ENCODE measurements at places on chromosomes 12 and 14.

- H3K36me3 ChIP-seq: no peaks in the 10 kb centered on the region
- no peaks in the 10 kb centered on the region for H3K4me1 ChIP-seq
- DNase-seq: no peak
- H3K27me3 ChIP-seq: no peaks in the 10 kb centered on the region
- no peak overlapping the region for H3K27ac ChIP-seq
Measured at GRCh38 chr12:1821805-1822204, 1.4 kb downstream of the LRTM2 start.

DNA sequence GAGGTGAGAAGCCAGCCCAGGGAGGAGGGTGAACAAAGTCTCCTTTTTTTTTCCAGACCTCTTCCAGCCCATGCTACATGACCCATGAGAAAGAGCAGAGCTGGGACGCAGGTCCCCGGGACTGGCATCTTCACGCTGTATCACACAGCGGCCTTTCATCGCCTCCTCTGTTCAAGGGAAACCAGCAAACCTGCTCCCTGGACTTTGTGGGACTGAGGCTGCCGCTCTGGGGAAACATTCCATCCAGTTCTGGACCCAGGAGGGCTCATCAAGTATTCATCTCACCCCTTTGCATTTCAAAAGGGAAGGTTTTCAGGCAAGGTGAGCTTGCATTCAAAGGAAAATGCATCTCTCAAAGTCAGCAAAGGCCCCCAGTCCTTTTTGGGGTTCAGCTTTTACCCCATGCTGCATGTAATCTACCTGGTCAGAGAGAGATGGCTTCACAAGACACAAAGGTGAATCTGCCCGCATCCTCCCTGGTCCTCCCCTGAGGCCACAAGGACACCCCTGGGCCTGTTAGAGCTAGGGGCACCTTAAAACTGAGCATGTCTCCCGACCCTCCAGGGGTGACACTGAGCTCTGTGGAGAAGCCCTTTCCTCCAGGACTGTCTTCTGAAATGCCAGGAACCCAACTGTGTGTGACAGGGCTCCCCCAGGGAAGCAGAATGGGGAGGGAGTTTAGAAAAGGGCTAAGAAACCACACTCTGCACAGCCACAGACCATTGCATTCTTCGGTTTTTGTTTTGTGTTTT, 21.2 kb upstream of the MEG3 start:
- no peaks in the 10 kb centered on the region for H3K36me3 ChIP-seq
- no peaks in the 10 kb centered on the region for H3K4me1 ChIP-seq
- H3K27ac ChIP-seq: no peak overlapping the region
- H3K4me3 ChIP-seq: no peak overlapping the region
- H3K27me3 ChIP-seq: no peaks in the 10 kb centered on the region

DNA sequence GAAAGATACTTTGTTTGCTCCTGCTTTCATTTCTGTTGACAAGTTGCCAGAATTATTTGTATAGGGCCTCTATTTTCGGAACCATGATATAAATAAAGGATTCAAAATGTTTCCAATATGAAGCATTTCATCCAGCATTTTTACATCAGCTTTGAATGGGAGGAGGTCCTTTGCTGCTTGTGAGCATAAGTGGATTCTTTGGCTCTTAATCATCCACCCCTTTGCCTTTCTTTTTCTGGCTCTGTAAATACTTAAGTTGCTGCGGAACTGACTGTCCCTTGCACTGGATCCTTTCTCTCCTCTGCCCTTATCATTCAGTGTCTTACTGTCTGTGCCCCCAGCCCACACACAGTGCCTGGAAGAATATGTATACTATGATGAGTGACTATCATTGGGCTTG, 357.3 kb upstream of the RGS6 start:
- H3K4me1 ChIP-seq: peaks cover 22% of the 10 kb centered on the region
- no peaks in the 10 kb centered on the region for H3K27me3 ChIP-seq
- no peak overlapping the region for H3K27ac ChIP-seq

- H3K36me3 ChIP-seq: no peaks in the 10 kb centered on the region
- H3K4me1 ChIP-seq: no peaks in the 10 kb centered on the region
- H3K27ac ChIP-seq: no peak overlapping the region
- no peak for DNase-seq
Measured at GRCh38 chr12:19998961-19999804, 369.2 kb upstream of the PDE3A start.

DNA sequence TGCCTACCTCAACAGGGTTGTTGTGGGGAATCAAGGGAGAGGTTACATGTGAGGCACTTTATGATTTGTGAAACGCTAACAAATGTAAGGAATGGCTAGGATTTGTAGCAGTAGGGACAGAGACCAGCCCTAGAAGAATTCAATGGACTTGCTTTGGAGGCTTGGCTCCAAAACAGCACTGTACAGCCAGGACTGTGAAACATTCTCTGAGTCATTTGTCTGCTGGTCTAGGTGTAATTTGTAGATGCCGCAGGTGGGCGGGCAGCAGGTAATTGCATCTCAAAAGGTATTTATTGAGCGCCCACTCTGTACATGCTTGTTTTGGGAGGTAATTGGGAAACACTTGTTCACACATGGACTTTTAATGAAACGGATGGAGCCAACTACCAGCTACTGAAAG, 11.4 kb downstream of the SLC7A8 start:
- H3K27ac ChIP-seq: no peak overlapping the region
- peaks cover 3% of the 10 kb centered on the region for H3K27me3 ChIP-seq
- no peaks in the 10 kb centered on the region for H3K36me3 ChIP-seq
- no peak overlapping the region for H3K4me3 ChIP-seq
- H3K4me1 ChIP-seq: no peaks in the 10 kb centered on the region

DNA sequence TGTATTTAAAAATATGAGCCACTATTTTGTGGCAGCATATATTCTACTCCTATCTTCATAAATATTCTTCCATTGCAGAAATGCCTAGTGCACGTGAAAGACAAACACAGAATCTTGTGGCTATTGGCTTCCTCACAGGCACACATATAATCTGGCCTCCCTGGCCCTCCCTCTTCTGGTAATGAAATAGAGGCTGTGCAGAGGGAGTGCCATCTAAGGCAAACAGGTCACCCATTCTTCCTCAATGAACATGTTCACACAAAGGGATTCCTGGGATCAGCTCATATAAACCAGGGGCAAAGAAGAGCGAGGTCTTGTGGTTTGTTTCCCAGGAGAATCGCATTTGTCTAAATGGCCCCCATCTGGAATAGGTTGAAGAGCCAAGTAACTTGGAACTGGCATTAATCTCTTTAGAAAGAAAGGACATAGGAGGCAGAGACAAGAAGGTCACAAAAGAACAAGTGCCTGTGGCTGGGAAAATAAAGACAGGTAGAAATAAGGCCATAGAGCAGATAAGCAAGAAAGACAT, 171.6 kb upstream of the PTPRQ start:
- H3K4me3 ChIP-seq: no peak overlapping the region
- no peak for DNase-seq
- H3K4me1 ChIP-seq: no peaks in the 10 kb centered on the region
- H3K27ac ChIP-seq: no peak overlapping the region

DNA sequence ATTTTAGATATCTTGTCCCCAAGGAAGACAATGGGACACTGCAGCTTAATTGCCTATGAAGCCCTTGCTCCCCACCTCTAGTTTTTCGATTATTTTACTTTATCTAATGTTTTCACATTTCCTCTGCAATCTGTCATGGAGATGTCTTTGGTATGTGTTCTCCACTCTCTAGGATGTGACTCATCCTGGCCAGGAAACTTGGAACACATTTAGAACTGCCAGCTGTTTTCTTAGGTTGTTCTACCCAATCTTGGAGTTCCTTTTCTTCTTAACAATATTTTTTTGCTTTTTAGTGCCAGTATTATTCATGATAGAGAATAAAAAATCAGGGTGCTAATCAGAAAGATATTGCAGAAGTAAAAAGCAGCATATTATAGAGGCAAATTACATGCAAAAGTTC, 101.7 kb upstream of the CLEC14A start:
- H3K27ac ChIP-seq: no peak overlapping the region
- no peak overlapping the region for H3K4me3 ChIP-seq
- H3K36me3 ChIP-seq: no peaks in the 10 kb centered on the region
- no peak for DNase-seq

- H3K27ac ChIP-seq: no peak overlapping the region
- no peak for DNase-seq
- H3K4me1 ChIP-seq: no peaks in the 10 kb centered on the region
- no peaks in the 10 kb centered on the region for H3K27me3 ChIP-seq
- H3K4me3 ChIP-seq: no peak overlapping the region
- H3K36me3 ChIP-seq: no peaks in the 10 kb centered on the region
Measured at GRCh38 chr14:81927070-81927469, 393.4 kb upstream of the SEL1L start.

DNA sequence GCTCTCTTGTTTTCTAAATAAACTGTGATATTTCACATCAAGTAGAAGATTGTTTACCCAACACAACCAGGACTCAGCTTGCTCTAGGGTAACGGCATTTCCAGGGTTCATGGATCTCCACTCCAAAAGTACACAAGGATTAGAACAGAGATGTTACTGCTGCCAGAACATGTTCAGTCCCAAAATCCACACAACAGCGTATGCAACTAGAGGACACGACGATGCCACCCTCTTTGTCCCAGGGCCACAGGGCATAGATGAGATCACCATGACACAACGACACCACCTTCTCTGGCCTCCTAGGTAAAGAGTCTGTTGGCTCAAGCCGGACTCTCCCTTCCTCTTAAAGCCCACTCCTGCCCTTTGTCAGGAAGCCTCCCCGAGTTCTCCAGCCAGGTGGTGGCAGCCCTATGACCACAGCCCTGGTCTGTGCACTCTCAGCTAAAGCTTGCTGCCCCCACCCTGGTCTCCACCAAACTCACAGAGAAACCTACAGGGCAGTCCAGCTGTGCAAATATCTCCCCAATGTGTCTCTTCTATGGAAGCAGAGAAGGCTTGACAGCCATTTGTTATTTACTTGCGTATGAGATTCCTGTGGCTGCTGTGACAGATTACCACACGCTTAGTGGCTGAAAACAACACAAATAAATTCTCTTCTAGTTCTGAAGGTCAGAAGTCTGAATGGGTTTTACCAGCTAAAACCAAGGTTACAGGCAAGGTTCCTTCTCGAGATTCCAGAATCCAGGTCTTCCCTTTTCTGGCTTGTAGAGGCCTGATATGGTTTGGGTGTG, 10.3 kb downstream of the CLMN start:
- H3K4me1 ChIP-seq: peaks cover 15% of the 10 kb centered on the region
- no peak for DNase-seq
- no peak overlapping the region for H3K27ac ChIP-seq
- no peaks in the 10 kb centered on the region for H3K36me3 ChIP-seq
- H3K4me3 ChIP-seq: no peak overlapping the region

GRCh38 chr12:76745343-76745742, 18.6 kb upstream of the ZDHHC17 start:
- no peak for DNase-seq
- no peak overlapping the region for H3K4me3 ChIP-seq
- no peaks in the 10 kb centered on the region for H3K27me3 ChIP-seq
- H3K4me1 ChIP-seq: no peaks in the 10 kb centered on the region

- H3K27me3 ChIP-seq: no peaks in the 10 kb centered on the region
- H3K27ac ChIP-seq: no peak overlapping the region
- peak; percentile 64 for DNase-seq
Measured at GRCh38 chr14:34722723-34723545, 8.5 kb upstream of the CFL2 start.

DNA sequence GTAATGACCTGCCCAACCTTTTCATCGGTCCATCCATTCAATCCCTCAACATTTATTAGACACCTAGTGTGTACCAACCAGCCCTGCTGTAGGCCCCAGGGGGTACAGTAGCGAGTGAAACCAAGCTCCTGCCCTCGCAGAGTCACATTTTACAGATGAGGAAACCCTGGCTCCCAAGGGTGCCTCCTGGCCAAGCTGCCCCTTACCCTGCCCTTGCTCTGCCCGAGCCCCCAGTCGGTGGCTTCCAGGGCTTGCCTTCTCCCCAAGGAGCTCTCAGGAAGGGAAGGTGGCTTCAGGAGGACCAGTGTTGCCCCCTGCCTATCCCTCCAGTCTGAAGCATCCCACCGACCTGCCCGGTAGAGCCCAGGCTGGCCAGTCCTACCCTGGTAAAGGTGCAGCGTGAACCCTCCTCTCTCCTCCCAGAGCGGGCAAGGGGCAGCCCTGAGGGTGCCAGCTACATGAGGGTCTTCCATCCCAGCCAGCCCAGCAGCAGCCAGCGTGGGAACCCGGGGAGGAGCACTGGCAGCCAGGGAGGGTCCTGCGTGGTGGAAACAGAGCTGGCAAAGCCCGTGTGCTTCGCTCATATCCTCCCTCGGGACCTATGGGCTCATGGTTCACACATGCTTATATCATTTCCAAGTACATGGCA, 670 bp upstream of the BEGAIN start:
- H3K27me3 ChIP-seq: no peaks in the 10 kb centered on the region
- H3K4me3 ChIP-seq: no peak overlapping the region
- no peak overlapping the region for H3K27ac ChIP-seq

DNA sequence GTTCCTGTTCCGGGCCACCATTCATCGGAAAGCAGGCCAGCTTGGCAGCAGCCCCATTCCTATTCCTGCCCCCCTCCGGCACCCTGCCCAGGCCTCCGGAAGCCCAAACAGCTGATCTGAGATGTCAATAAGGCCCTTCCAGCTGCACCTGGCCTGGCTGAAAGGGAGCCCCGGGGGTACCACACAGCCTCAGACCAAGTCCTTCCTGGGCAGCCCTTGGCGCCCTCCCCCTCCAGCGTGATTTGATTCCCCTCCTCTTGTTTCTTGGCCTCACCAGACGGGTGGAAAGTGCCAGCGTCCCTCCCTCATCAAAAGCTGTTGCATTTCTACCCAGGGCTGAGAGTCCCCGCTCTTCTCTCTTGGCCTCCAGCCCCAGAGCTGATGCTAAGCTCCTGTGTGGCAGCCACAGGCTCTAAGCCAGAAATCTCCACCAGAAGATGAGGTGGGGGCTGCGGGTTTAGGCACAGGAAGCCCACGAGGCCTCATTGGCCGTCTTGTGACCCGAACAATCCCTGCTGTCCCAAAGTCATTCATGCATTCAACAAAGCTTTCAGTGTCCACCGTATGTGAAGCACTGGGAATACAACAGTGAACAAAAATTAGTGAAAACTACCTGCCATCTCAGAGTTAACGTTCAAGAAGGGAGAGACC, 215.4 kb downstream of the SLC41A2 start:
- H3K4me3 ChIP-seq: no peak overlapping the region
- no peak overlapping the region for H3K27ac ChIP-seq
- no peaks in the 10 kb centered on the region for H3K27me3 ChIP-seq
- H3K4me1 ChIP-seq: peaks cover 65% of the 10 kb centered on the region
- no peaks in the 10 kb centered on the region for H3K36me3 ChIP-seq

GRCh38 chr12:29763301-29763683, 20.4 kb downstream of the TMTC1 start:
- H3K36me3 ChIP-seq: no peaks in the 10 kb centered on the region
- no peaks in the 10 kb centered on the region for H3K27me3 ChIP-seq
- no peak for DNase-seq
- H3K4me1 ChIP-seq: no peaks in the 10 kb centered on the region

GRCh38 chr14:59376686-59377085, 88.5 kb downstream of the GPR135 start:
- no peaks in the 10 kb centered on the region for H3K36me3 ChIP-seq
- DNase-seq: no peak
- no peak overlapping the region for H3K4me3 ChIP-seq
- H3K27ac ChIP-seq: no peak overlapping the region

DNA sequence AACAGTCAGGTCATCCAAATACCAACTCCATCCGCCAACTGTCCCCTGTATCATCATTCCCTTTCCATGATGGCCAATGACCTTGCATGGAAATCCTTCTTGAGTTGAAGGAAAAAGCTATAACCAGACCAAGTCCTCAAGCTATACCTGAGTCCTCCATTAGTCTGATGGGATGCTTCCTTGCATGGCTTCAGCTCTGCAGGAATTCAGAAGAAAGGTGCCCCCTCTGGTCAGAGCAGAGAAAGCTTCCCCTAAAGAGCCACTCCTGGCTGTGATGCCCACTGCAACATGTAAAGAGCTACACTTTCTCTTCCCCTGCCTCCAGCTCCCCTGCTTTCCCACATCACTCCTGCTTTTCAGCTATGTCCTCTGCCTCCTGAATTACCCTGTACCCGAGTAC, 43.1 kb upstream of the FKBP4 start:
- DNase-seq: no peak
- no peaks in the 10 kb centered on the region for H3K4me1 ChIP-seq
- H3K27me3 ChIP-seq: peaks cover 54% of the 10 kb centered on the region
- H3K36me3 ChIP-seq: no peaks in the 10 kb centered on the region
- no peak overlapping the region for H3K27ac ChIP-seq
- no peak overlapping the region for H3K4me3 ChIP-seq
